ENCODE measurements at places on chromosomes 4 and X.

- no peak for DNase-seq
These were observed 123.4 kb upstream of the GUCY1A1 start for GRCh38 chr4:155543126-155543765.

DNA sequence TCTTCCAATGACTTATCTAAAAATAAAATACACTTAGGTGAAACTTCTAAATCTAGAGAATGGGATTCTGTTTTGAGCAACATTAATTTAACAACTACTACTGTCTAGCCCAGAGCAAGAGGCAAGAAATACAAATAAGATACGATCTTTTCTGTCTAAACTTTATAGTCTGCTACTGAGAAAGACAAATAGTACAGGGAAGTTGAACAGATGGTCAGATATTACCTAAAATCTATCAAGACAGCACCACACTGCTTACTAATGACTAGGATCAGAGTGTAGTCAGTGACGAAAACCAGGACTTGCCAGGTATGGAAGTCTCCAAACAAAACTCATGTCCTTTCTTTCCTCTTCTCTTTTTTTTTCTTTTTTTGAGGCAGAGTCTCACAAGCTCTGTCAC is 7.1 kb downstream of the FAM13A start:
- no peak for DNase-seq

DNA sequence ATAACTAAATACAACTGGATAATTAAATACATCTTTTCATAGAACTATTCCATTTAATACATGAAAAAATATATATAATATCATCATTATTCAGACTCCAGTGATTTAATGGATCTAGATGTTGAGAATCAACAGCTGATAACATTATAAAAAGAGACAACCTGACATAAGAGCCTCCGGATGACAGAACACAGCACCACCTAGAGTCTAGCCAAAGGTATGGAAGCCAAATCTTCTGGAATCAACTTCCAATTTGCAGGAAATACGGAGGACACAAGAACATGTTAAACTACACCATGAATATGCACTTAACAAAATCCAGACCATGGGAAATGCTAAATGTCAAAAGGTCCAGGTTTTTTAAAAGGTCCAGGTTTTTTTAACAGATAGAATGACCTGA is 55.0 kb downstream of the LRBA start:
- no peak for DNase-seq

DNA sequence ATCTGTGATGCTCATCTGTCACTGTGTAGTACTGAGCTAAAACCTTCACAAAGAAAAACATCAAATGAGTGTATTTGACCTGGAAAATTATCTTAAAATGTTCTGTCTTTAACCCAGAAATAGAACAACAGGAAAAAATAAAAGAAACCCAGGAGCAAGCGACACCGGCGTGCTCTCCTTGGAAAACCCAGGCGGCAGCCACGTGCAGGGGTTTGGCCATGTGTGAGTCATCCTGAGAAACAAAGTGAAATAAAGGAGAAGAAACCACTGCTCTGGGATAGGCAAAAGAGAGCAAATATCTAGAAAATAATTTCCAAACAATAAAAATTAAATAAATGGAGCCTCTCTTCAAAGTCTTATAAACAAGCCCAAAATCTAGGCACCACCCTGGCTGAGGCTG is 20.0 kb upstream of the TMEM128 start:
- no peak for DNase-seq

DNA sequence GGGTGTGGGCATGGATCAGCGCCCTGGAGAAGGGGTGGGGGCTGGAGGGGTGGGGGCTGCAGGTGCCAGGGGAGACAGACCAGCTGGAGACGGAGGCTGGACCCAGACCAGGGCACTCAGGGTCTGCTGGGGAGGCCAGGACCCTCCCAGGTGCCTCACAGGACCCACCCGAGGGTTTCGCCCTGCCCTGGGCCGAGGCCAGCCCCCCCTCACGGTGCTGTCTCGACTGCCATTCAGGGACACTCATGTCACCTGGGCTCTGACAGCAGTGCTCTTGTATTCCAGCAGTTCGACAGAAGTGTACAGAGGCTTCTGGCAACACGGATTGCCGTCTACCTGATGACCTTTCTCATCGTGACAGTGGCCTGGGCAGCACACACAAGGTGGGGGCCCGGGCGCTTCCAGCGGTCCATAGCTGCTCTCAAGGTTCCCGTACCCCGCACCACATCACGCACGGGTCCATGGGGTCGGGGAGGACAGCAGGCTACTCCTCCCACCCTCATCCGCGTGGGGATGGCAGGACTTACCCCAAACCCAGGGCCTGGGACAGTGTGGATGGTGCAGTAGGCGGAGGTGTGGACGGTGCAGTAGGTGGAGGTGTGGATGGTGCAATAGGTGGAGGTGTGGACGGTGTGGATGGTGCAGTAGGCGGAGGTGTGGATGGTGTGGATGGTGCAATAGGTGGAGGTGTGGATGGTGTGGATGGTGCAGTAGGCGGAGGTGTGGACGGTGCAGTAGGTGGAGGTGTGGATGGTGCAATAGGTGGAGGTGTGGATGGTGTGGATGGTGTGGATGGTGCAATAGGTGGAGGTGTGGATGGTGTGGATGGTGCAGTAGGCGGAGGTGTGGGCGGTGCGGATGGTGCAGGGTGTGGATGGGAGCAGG is 18.1 kb downstream of the TMEM175 start:
- no peak for DNase-seq

- DNase-seq = no peak
These were observed 14.0 kb upstream of the TMEM156 start for GRCh38 chr4:39046249-39046648.

- DNase-seq = no peak
These were observed 151.5 kb downstream of the VEGFC start for GRCh38 chr4:176641237-176641636.

GRCh38 chr4:176837169-176837895 is 44.6 kb upstream of the VEGFC start:
- DNase-seq = no peak

GRCh38 chr4:86778175-86778574 is 71.0 kb downstream of the SLC10A6 start:
- no peak for DNase-seq

- DNase-seq = no peak
These were observed 85.9 kb downstream of the CLDN34 start for GRCh38 chrX:10052906-10053625.

- DNase-seq = no peak
These were observed 472.7 kb downstream of the IDS start for GRCh38 chrX:149032449-149032848.

GRCh38 chr4:68895561-68896198 is 55.9 kb downstream of the UGT2A3 start:
- DNase-seq = no peak

DNA sequence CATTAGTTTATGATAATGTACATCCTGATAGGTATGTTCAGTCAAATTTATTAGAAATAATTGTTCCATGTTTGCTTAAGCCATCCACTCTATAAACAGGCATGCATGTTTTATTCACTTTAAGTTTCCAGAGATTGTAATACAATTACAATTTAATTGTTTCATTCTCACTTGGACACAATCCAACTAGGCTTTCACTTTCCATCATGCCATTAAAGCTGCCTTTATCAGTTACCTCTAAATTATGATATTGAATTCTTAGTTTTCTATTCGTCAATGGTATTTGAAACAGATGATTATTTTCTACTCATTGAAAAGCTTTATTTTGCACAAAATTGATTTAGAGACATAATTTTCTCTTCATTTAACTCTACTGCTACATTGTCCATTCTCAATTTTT is 1196.3 kb downstream of the RAPGEF2 start:
- DNase-seq = no peak

DNA sequence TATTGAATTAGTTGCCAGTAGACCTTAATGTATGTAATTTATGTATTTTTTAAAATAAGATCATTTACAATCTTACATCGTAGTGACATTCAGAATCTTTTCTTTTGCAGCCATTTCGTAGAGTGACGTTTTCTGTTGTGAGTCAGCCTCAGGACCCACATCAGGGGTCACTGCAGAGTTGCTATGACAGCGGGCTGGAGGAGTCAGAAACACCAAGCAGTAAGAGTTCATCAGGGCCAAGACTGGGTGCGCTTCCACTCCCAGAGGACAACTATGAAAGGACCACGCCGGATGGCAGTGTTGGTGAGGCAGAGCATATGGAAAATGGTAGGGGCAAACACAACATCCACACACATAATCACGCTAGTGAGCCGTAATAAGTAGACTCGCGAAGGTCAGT is 199.9 kb downstream of the PCDH7 start:
- no peak for DNase-seq

DNA sequence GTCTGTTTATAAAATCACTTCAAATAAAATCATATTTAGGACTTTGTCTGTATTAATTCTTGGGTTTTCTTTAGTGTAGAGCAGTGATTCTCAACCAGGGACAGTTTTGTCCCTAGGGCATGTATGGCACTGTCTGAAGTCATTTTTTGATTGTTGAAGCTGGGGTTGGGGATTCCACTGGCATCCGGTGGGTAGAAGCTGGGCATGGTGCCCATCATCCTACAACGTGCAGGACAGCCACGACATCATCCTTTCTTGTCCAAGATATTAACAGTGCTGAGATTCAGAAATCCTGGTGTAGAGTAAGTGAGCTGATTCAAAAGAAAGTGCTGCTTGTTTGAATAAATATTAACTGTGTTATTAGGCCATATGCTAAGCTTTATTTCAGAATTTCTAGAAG is 28.6 kb downstream of the DCLK2 start:
- no peak for DNase-seq

GRCh38 chr4:88910101-88910500 is 146.9 kb downstream of the FAM13A start:
- DNase-seq = no peak

GRCh38 chr4:10005632-10006031 is 15.7 kb downstream of the SLC2A9 start:
- DNase-seq = no peak

- DNase-seq = no peak
These were observed 1004.9 kb upstream of the ADGRL3 start for GRCh38 chr4:60195256-60195655.

- no peak for DNase-seq
These were observed 52.2 kb downstream of the HTT-AS start for GRCh38 chr4:3022112-3022511.

DNA sequence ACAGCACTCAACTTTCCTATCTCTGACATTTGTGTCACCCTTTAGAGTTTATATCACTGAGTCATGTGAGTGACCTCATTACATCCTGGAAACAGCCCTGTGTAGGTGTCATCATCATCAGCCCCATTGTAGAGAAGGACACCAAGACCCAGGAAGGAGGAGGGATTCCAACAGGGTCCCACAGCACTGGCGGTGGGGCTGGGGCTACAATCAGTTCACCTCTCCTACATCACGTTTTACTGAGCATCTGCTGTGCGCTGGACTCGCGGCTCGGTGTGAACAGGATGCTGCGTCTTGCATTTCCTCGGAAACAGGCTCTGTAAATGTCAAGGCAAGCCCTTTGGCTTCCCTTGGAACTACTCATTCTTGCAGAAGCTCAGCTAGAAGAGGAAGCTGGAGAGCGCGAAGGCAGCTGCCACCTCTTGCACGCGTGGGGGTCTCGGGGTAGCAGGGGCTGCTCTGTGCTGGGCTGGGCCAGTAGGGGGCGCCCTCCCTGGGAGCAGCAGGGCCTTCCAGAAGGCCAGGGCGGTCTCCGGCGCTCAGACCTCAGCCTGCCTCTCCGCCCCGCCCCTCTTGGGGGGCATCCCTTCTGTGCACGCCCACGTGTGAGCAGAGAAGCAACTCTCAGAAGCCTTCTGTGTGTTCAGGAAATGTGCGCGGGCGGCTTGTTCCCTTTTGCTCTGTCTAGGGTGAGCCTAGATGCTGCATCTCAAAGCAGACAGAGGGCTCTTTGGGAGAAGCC is 29.0 kb downstream of the REELD1 start:
- no peak for DNase-seq

DNA sequence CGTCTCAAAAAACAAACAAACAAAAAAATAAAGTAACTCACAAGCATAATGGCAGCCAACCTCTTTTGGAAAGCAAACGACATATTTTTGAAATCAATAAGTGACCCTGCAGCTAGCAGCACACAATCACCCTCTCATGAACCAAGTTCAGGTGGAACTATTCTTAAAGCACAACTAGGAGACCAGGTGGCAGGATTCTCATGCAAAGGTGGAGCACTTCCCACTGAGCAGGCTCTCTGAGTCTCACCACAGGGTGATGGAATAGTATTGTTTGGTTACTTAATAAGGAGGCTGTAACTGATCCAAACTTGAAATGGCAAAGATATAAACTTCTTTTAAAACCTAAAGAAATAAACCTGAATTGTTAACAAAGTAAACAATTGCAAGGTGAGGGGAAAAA is 1293.1 kb downstream of the PCDH19 start:
- no peak for DNase-seq

DNA sequence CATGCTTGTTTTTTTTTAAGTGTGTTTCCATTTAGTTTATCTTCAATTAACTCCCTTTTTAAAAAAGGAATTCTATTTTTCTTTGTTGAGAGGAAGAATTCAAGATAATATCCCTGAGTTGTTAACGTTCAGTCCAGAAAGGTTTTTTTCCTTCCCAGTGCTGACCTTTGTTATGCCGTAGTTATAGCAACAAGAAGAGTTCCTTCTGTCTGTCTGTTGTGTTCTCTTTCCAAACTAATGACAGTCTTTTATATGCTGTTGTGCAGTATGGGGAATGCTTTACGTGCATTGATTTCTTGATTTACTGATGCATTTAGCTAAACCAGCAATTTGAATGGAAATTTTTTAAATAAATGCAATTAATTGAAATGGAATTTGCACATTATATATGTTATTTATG is 6.6 kb upstream of the CXXC4 start:
- DNase-seq = no peak

- no peak for DNase-seq
These were observed 15.0 kb downstream of the BTK start for GRCh38 chrX:101370888-101371504.

DNA sequence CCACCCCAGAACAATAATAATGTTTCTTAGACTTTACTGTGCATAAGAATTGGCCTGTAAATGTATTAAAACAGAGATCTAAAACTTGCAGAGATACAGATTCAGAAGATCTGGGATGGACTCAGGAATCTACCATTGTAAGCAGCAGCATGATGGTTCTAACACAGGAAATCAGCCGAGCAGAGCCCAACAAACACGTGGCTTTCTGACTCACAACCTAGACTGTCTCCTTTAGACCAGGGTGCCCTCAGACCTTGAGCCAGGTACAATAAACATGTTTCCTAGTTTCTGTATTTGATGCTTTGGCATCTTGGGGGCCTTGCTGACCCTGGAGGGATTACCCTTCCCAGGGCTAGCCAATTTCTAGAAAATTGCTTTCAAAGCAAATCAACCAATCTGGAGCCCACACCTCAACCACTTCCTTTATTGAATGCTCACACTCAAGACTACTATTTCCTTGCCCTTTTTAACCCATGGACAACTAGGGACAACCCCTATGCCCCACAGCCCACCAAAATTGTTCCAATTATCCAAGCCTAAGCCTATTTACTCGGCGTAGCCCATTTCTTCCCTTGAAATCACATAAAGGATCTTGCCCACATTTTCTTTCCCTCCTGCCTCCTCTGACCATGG is 80.5 kb downstream of the TBC1D9 start:
- no peak for DNase-seq

Measured in effector CD4-positive, alpha-beta T cell (primary cell).